Activated B cell treated with CpG ODN at 0.5 μM for 24 hours (primary cell): ENCODE measurements at places on chromosomes 1 and 21. TPM values are rescaled to one million over a fixed set of nuclear protein-coding genes. Genes with fewer than 3 reads are reported as not detected.

- no peak for DNase-seq
These were observed 66.5 kb downstream of the ADGRL2 start for GRCh38 chr1:81867235-81867634.

GRCh38 chr1:56972976-56973375 lies 7.2 kb upstream of the C8B start:
- no peak for DNase-seq

TMEM52 gene
- 0.29 and 0.51 TPM in 2 replicates for total RNA-seq

GCSAML gene
- total RNA-seq, result not detected in 2 replicates

- no peak for DNase-seq
These were observed 120.6 kb downstream of the SLC45A1 start for GRCh38 chr1:8438489-8438888.

ANKRD65 gene
- 0.13 TPM in 1 of 2 replicates, not detected in the other for total RNA-seq

CENPF gene
- total RNA-seq, result 4.0 and 4.1 TPM in 2 replicates

GRCh38 chr1:215957663-215958062 lies 390.6 kb downstream of the KCTD3 start:
- no peak for DNase-seq

GRCh38 chr21:31098576-31099005 lies 60.3 kb upstream of the KRTAP19-8 start:
- DNase-seq, result peak; percentile 46

SPRR1B gene
- not detected in 2 replicates for total RNA-seq

- no peak for DNase-seq
These were observed 15.4 kb downstream of the NGF start for GRCh38 chr1:115322631-115323030.

DNA sequence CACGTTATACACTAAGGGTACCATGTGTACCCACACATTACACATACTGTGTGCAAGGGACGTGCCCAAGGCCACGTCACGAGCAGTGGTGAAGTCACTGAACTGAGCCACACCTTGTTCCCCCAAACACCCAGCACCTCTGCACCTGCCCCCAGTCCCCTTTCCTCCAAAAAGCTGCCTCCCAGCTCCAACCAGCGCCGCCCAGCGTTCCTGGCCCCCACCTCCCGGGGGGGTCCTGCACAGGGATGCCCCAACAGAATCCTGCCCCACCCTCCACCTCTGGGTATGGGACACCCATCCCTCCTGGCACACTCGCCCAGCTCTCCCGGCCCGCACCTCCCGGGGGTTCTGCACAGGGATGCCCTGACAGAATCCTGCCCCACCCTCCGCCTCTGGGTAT lies 54.1 kb downstream of the CHD5 start:
- DNase-seq, result no peak

DNA sequence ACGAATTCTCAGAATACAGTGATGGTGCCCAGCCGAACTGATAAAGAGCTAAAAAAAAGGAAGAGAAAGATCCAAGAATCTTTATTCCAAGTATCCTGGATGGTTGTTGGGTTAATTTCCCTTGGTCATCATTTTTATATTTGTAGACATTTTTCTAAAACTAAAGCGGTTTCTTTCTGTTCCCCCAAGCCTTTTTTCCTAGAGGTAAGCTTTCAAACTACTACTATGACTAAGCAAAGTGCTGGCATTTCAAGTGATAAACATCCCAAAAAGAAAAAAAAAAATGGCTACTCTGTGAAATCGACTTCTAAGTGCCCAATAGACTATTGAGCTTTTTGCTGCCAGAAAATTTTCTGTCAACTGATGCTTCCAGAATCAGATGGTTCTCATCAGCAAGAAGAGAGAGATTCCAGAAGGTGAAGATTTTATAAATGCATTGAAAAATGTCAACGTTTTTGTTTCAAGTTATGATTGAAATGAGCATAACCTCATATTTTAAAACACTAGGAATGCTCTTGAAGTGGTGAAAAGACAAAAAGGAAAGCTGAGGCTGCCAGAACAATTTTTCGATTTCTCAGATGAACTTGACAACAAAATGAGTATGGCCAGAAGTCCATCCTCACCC lies 96.1 kb upstream of the ZC3H11B start:
- no peak for DNase-seq

TNFRSF1B gene
- total RNA-seq, result 89.0 and 98.6 TPM in 2 replicates

CR1L gene
- 0.60 and 0.73 TPM in 2 replicates for total RNA-seq

DNA sequence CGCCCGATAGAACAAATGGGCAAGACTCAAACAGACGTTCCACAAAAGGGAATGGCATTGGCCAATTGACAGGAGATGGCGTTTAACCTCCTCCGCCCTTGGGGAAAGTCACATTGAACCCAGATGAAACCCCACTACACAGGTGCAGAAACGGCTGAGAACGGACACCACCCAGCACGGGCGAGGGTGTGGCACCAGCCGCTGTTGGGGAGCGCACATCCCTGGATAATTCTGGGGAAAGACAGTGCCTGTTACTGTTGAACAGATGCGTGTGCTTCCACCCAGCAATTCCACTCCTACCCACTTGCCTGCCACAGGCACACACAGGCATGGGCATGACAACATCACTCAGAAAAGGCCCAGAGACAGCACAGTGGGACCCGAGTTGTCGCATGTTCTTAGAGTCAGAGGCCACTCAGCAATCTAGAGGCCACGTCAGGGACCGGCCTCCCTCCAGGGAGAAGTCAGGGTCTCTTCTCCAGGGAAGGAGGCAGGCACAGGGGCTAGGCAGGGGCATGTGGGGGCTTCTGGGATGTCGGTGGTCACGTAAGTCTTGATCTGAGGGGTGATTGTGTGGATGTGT lies 15.2 kb downstream of the PRXL2B start:
- no peak for DNase-seq

RBM8A gene
- total RNA-seq, result 178 and 201 TPM in 2 replicates

DNA sequence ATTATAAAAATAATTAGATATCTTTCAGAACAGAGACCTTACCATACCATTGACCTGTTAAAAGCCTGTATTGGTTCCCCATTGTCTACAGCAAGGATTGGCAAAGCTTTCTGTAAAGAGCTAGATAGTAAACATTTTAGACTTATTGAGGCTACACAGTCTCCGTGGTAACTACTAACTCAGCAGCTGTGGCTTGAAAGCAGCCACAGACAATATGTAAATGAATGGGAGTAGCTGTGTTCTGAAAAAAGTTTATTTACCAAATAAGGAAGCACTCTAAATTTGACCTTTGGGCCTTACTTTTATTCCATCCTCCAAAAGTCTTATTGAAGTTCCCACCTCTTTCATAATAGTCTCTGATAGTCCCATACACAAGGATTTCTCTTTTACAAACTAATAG lies 39.7 kb downstream of the NUP210L start:
- DNase-seq, result no peak

- no peak for DNase-seq
These were observed 33.5 kb downstream of the SCYL3 start for GRCh38 chr1:169860187-169860586.
